ENCODE measurements at places on chromosomes 6 and 20. TPM values are rescaled to one million over a fixed set of nuclear protein-coding genes. Genes with fewer than 3 reads are reported as not detected.

GRCh38 chr20:40863355-40863919 is 165.2 kb upstream of the TOP1 start:
- no peak for DNase-seq

DNA sequence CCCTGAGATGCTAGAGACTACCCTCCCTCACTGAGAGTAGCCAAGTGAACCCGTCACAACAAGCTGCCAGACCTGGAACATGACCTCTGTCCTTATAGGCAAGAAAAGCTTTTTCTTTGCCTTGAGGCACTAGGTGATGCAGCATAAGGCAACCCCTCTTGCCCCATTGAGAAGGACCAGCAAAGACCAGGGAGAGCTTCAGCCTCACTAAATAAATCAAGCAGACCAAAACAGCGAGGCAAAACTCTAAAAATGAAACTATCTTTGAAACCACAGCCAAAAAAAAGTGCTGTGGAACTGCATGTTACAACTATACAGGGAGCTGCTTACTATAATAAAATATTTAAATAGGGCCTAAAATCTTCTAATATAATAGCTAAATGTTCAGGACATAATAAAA is 62.6 kb upstream of the FAM83B start:
- no peak for DNase-seq

- no peak for DNase-seq
These were observed 43.1 kb upstream of the MDFI start for GRCh38 chr6:41595166-41595565.

SSTR4 gene
- total RNA-seq = not detected
